ENCODE measurements at places on chromosomes 16 and 17.

GRCh38 chr17:69592692-69593350 lies 178.3 kb downstream of the MAP2K6 start:
- DNase-seq: no peak

DNA sequence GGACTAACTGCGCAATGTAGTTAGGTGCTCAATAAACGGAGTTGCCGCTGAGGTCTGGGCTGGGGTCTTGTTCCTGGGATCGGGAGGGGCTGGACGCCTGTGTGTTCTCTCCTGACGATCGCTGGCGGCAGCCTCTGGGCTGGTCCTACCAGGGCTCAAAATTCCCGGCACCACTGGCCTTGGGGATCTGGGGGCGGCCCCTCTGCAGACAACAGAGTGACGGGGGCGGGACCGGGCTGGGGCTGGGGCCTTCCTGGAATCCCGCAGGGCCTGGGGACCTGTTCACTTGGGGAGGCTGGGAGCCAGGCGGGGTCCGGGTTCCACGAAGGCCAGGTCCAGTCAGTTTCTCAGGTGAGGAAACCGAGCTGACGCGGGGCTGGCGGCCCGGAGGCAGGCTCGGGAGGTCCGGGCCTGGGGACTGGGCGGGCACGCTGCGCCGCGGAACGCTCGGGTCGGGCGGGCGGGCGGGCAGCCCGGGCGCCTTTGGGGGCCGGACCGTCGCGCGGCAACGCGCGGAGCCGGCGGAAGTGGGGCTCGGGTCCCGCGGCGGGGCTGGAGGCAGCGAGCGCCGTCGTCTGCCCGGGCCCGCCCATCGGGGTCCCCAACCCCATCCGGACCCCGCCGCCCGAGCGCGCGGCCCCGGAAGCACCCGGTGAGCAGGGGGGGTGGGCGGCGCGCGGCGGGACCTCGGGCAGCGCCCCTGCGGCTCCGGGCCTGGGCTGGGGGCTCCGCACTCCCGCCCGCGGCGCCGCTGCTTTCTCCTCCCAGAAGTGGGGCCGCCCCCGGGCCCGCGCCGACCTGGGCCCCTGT lies at the start of gene PIGQ:
Gene PIGQ (plus strand): TSS at position 524 of the 810 bp plus-strand sequence. CDS start 4,107 bp downstream, outside the sequence.
- DNase-seq: peak; percentile 94

- DNase-seq: no peak
Measured at GRCh38 chr16:12494661-12495060, 309.0 kb downstream of the CPPED1 start.

- no peak for DNase-seq
Measured at GRCh38 chr16:3731126-3731935, 14.0 kb upstream of the TRAP1 start.

DNA sequence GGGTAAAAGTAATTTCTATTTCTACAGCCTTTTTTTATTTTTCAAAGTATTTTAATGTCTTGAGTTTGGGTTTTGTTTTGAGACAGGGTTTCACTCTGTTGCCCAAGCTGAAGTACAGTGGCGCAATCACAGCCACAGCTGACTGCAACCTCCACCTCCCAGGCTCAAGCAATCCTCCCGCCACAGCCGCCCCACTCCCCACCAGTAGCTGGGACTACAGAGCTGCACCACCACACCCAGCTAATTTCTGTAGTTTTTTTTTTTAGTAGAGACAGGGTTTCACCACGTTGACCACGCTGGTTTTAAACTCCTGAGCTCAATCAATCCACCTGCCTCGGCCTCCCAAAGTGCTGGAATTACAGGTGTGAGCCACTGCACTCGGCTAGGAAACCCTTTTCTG lies 44.0 kb downstream of the TUBD1 start:
- no peak for DNase-seq

- no peak for DNase-seq
Measured at GRCh38 chr17:27800522-27800921, at the start of gene NOS2. Gene NOS2, minus strand, starts transcription at chr17:27800529. Its CDS starts 1,720 bp downstream, at chr17:27798809.

GRCh38 chr16:87457061-87457611 lies 35.7 kb downstream of the ZCCHC14 start:
- no peak for DNase-seq

DNA sequence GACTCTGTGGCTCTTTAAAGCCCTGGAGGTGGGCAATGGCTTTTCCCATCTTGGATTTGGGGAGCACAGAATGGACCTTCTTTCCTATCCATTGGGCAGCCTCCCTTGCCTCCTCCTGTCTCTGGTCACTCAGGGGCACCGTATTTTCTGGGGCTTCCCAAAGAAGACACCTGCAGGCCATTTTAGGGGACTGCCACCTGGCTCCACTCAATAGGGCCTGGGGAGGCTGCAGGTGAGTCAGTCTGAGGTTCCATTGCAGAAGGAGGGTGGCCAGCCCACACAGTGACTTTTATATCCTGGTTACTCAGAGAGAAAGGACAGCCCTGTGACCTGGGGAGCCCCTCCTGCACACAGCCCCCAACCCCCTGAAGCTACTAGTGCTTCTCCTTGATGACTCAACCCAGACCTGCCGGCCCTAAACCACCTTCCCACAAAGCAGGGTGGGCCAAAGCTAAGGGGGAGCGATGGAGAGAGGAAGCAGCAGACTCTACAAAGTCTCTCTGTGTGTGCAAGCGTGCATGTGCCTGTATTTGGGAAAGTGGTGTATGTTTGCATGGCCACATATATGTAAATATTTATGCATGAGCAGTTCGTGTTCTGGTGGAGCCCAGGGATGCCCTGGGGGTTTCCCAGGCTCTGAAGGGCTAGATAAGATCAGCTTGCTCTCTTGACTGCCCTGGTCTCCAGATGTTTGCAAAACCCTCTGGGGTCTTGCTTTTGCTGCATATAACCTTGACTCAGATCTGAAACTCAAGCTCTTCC lies 5.0 kb downstream of the CX3CL1 start:
- DNase-seq: no peak

DNA sequence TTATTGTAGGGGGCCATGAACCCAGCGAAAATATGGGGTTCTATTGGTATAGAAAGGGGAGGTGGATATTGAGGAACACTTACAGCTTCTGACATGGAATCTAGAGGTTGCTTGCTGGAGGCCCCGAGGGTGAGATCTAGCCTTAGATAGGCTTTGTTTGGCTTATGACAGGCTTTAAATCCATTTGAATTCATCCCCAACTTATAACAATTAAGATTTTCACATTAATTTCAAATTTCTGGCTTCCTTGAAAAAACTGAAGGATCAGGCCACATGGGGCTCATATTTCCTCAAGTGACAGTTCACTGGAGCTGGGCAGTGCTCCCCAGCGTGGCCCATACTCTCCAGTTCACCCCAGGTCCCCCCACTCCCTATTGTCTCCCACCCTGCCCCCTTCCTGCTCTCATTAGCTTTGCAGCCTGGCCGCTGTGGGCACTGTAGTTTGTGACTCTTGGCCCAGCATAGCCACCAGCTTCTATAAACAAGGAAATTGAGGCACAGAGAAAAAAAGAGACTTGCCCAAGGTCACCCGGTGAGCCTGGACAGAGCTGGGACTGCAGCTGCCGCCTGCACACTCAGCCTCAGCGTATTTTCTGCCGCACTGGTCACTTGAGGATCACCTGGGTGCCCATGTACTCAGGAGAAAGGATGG lies 19.8 kb upstream of the ADGRG1 start:
- DNase-seq: no peak
